ENCODE measurements at places on chromosomes 7 and 10.

GRCh38 chr7:99459087-99459486, 6.9 kb downstream of the ATP5MF start:
- peak; percentile 36 for DNase-seq

- no peak for DNase-seq
Measured at GRCh38 chr7:140423501-140423900, 19.6 kb downstream of the RAB19 start.

DNA sequence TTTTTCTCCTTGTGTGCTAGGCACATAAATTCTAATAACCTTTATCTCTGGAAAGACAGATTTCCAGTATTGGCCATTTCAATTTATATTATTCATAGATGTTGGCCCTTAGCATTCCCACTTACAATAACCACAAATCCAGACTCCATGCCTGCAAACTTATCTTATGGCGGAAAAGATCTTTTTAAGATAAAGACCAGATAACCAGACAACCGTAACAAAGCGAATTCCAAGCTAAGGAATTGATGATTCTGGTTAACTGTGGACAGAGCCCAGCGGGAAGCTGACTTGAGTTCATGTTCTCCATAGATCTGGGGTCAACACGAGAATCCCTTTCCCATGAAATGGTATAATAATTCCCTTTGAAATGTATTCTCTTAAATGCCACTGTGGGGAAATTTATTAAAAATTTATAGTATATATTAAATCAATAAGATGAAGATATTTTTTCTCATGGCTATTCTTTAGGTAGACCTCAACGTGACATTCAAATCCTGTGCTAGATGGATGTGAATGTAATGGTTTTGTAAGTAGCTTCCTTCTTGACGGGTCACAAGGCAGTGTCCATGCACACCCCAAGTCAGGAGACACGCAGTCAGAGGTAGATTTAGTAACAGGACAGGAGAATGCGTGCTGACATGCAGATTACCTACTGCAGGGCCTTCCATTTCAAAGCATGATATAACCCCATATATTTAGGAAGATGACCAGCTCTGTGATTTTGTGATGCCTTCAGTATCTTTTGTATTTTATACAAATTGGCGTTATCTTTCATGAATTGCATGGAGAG, 37.7 kb upstream of the KLF6 start:
- DNase-seq, result no peak

DNA sequence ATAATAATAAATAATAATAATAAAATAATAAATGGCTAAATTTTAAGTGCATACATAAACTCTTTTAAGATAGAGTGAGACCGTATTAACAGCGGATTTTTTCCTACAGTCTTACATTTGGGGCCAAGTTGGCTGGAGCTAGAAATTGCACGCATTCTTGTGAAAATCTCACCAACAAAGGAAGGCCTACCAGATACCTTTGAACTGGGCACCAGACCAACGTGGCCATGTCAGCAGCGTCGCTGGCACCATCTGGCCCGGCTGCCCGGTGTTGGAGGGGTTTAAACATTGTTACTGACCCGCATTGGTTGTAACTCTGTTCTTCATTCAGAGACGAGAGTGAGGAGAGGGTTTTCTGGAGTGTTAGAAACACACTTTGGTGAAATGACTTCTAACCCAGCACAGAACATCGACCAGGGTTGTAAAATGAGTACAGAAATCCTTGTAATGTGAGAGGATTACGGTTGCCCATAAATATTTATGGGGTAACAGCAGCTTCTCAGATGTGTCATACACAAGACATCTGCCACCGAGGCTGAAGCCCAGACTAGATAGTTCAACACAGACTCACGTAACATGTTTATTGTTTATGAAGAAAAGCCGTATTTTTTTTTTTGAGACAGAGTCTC, 34.6 kb upstream of the UNCX start:
- no peak for DNase-seq

DNA sequence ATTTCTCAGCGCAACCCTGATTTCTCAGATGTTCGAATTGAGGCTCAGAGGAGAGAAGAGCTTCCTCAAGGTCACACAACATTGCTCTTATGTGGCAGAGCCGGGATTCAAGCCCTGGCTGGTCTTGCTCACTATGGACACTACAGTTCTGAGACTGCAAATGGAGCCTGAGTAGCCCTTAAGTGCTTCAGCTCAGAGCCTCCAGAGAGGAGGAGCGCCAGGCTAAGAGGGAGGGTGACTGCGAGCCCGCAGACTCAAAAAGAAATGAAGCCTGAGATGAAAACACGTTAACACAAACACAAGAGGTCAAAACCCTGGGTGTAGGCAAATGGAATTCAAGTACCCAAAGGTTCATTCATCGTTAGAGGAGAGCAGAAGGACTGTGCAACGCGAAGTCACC, 13.9 kb downstream of the ARHGAP22 start:
- DNase-seq, result no peak

DNA sequence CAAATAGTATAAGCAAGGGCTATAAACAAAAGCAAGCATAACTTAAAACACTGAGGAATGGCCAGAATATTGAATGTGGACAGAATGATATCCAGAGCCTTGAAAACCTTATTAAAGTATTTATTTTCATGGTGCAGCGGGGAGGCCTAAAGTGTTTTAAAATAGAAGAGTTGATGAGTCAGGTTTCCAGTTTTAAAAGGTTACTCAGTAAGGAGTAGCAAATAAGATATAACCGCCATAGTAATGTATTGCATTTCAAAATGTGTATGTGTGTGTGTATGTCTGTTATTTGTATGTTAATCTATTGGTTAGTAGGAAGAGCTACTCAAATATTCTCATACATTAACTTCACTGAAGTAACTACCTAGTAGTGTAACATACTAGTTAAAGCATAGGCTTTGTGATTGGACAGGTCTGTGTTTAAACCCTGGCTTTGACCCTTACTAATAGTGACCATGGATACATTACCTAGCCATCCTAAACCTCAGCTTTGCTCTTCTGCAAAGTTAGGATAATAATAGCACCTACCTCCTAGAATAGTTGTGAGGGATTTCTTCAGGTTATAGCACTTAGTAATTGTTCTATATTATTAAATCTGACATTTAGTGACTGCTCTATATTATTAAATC, 16.9 kb downstream of the CUTC start:
- no peak for DNase-seq

- DNase-seq, result no peak
Measured at GRCh38 chr10:25851548-25851947, 82.5 kb upstream of the MYO3A start.

GRCh38 chr10:42975558-42976340, 101.1 kb upstream of the RET start:
- DNase-seq, result no peak

- DNase-seq, result no peak
Measured at GRCh38 chr7:4823441-4824119, 38.2 kb downstream of the PAPOLB start.

- DNase-seq, result no peak
Measured at GRCh38 chr10:57864765-57865680, 402.7 kb downstream of the IPMK start.

Data from hematopoietic multipotent progenitor cell treated with erythropoietin and hydrocortisone succinate and interleukin-3 and kit ligand, for 15 days (in vitro differentiated cells).